ENCODE measurements at places on chromosomes 7 and 10.
A peak's percentile ranks its signal among the peaks of the same experiment; 100 is the strongest.

DNA sequence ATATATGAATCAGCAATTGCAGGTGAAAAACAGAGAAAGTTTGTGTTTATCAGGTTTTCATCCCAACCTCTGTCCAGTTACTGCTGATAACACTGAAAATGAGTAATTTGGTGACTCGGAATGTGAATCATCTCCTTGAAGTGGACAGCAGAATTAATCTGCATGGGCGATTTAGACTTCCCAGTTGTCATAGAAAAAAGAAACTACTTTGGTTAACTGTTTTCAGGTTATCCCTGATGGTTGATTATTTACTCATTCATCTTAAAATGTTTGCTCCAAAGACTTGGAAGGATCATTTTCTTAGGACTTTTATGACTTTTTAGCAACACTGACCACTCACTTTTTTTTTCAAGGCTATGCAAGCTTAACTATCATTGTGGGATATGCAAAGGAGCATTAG is 504.1 kb upstream of the ANKRD30A start:
- DNase-seq, result no peak

DNA sequence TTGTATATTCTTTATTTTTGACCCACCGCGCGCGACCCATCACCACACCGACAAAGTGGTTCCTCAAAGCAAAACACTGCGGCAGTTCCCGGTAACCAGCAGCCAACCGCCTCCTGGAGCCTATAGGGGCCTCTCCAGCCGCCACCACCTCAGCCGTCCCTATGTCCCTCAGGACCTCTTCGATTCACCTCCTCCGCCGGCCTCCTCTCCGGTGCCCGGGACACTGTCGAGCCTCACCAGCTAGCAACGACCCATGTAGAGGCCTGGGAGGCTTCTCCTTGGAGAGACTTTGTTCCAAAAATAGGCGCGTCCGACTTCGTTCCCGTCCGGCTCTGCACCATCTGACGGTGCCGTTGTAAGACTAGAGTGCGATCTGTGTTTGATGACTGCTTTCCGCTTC is 158.8 kb downstream of the HGF start:
- DNase-seq, result no peak

DNA sequence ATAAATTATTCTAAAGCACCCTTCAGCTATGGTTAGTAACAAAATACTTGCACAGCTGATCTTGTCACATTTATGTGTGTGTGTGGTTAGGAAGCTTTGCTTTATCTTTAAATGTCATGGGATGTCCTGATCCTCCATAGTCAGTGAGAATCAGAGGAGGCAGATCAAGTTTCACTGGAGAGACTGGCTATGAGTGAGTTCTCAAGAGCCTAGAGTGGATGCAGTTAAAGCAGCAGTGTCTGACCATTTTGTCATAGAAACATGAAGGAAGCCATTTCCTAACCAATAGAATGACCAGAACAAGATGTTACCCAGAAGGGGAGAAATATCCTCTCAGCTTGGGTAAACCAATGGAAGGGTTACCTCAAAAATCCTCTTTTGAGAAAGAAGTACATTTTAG is 207.2 kb upstream of the DKK1 start:
- no peak for DNase-seq

DNA sequence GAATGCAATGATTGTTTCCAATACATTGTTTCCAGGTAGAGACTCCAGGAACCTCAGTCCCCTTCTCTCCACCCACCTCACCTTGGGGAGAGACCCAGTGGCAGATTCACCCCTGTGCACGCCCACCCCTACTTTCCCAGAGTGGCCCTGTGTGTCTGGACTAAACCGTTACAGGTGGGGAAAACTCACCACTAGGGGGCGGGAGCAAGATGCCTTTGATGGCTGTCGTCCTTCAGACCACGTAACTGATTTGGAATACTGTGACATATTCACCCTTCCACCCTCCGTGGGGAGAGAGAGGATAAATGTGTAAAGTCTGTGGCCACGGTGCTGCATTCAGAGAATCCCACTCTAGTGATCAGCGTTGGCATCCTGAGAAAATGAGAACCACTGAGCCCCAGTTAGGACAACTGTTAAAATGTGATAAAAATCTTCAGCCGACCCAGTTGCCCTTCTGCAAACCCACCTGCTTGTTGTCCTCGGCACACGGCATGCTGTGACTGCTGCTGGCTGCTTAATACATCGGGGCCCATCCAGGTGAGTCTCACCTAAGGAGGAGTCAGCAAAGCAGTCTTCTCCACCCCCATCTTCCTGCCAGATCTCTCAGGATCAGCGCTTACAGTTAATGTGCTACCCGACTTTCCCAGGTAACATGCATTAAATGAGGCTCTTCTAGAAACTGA is 41.5 kb upstream of the NMT2 start:
- DNase-seq, result peak; percentile 45

DNA sequence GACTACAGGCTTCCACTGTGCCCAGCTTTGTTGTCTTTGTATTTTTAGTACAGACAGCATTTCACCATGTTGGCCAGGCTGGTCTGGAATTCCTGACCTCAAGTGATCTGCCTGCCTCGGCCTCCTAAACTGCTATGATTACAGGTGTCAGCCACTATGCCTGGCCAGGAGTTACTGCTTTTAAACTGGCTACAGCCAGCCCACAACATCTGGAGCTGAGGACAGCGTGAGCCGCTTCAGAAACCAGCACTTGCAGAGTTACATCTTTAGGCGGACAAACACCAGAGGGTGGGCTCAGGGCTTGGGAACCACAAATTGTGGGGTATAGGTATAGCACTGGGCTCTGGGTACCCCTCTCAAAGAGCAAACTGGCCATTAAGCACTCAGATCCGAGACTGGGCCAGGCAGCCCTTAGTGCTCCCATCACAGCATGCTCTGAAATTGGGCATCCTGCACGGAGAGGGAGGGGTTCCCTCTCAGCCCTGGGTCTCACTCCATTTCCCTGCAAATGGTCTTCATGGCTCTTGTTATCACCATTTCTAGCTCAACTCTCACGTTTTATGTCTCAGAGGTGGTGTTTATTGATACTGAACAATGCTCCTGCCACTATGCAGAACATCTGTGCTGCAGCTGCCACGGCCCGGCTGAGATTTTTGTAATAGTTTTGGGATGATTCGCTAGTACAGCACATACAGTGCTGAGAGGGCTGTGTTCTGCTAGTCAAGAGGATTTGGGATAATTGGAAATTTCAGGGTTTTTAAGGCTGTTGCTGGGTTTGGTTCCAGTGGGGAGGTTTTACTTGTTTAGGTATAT is 146.4 kb upstream of the LYZL2 start:
- DNase-seq, result no peak

DNA sequence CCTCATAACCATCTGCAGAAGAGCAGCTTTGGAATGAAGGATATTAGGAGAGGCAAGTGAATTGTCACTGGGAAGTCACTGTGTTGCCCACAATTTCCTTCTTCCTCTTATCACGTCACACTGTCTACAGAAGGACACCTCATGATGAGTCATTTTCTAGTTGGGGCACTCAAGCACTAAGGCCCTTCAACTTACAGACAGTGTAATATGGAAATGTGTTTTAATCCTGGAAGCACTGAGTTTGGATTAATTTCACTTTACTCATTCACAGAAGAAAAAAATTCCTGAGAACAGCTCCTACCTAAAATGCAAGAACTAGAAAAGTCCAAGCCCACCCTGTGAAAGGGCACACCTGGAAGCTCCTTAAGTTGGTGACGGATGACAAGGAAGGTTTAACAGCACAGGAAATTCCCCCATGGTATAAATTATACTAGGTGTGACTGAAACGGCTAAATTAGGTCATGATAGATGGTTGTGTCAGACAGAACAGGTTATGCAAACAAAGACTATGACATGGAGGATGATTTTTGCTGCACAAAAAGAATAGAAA is 56.6 kb downstream of the PARD3 start:
- no peak for DNase-seq

GRCh38 chr10:59234816-59235429 is 58.5 kb downstream of the PHYHIPL start:
- no peak for DNase-seq

DNA sequence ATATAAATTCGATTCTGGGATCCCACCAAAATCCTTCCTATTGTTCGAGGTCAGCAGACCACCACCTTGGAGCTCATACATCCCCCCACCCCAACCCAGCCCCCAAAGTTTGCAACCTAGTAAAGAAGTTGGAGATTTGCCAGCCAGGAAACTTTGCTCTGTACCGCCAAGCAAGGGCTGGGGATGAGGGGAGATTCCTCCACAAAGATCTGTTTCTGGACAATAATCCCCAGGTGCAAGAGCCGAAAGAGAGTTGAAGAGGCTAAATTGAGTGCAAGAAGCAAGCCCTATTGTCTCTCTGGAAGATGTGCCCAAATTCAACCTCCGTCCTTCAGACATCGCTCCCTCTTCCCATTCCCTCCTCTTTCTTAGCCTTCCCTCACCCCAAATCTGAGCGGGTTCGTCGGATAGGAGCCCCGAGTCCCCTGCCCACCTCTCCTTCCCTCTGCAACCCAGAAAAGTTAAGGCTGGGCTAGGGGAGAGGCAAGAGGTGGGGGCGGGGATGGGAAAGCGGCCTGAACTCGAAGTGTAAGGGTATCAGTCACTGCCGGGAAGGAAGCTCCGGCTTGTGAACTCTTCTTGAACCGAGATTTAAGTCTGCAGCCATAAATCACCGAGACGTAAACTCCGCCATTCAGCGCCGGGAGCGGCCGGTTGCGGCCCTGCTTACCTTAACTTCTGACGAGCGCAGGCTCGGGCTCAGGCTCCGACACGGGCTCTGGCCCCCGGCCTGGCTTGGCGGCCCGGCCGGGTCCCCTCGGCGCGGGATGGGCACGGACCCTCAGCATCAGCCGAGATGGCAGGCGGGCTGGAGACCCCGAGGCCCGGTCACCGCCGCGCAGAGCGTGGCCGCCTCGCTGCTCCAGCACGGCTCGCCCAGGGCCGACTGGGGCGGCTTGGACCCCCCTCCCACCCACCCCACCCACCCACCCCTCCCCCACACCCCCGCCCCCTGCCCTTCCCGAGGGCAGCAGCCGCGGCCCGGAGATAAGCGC is 10.8 kb upstream of the HOXA2 start:
- DNase-seq, result no peak

- no peak for DNase-seq
These were observed 51.3 kb upstream of the TAC1 start for GRCh38 chr7:97680622-97681021.
